ENCODE measurements at places on chromosomes 7 and 10.

DNA sequence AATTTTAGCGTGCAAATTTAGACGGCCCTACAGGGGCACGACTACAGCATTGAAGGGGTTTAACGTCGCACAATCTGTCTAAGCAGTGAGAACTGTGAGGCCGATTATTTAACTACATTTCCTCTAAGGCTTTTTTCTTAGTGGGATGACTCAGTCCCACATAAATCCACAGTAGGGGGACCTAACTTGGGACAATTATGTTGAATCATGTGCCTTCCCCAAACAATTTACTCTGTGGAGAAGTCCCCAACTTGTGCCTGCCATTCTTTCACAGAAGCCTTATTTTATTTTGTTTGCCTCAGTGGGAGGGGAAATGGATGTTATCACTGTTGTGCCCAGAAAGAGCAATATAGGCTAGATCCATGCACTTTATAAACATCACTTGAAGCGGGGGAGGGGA lies 80.3 kb upstream of the CDCA7L start:
- DNase-seq, result no peak

GRCh38 chr7:116164552-116165306 lies 45.6 kb upstream of the TES start:
- DNase-seq, result no peak

DNA sequence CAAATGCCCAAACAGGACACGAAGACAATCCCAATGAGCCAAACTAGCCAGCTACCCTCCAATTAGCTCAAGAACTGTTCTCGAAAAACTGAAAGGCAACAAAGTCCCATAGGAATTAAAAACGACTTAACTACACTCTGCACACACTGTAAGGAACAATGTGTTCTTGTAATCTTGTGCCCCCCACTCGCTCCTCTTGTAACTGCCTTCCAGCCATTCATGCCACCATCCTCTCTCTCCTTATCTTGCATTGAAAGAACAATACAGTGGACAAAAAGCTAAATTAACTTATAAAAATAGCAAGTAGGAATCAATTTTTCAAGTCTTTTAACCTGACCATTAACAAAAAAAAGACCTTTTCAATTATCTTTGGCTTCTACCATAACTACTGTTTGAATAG lies 2.9 kb downstream of the CYTH3 start:
- no peak for DNase-seq

DNA sequence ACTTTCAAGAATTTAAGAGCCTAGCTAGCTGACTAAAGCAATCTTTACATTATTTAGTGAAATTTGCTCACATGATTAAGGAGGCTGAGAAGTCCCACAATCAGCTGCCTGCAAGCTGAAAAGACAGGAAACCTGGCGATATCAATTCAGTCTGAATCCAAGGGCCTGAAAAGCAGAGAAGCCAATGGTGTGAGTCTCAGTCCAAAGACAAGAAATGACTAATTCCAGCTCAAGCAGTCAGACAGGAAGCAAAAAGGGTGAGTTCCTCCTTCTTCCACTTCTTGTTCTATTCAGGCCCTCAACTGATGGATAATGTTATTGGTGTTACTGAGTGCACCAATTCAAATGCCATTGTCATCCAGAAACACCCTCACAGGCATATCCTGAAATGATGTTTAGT lies 1231.6 kb upstream of the CELF2 start:
- no peak for DNase-seq

GRCh38 chr10:80530251-80530650 lies 7.5 kb upstream of the SH2D4B start:
- DNase-seq, result no peak

- DNase-seq, result no peak
Measured at GRCh38 chr10:11279314-11279713, 261.6 kb downstream of the CELF2 start.

DNA sequence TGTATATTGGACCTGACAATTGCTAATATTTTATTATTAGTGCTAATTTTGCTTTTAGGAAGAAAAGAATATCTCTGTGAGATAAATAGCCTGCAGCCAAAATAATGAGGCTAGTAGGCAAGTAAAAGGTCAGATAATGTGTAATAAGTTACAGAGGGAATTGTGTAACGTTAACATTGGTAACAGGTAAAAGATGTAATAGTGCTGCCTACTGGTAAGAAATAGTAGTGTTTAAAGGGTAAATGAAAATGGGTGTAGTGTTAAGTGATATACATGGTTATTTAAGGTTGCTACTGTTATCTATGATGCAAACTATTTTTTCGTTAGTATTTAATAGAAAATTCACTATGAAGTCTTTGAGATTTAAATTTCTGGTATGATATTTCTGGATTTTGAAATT lies 9.2 kb upstream of the FOXP2 start:
- no peak for DNase-seq

DNA sequence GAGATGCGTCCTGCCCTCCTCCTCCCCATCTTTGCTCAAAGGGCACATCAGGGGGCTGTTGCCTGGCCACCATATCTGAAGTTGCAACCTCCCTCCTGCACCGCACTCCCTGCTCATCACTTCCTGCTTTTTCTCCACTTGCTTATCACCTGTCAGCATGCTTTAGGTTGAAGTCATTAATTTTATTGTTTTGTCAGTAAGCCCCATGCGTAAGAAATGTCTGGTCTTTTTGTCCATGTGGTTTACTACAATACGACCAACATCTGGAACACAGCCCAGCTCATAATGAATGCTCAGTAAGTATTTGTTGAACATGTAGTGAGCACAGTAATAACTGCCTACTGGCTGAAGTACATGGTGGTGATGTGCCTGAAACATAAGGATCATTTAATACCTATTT lies 71.6 kb upstream of the GJD4 start:
- DNase-seq, result no peak

GRCh38 chr10:126843299-126843934 lies 61.8 kb upstream of the DOCK1 start:
- DNase-seq, result no peak

- DNase-seq, result no peak
Measured at GRCh38 chr10:124484661-124485060, 23.0 kb downstream of the LHPP start.

DNA sequence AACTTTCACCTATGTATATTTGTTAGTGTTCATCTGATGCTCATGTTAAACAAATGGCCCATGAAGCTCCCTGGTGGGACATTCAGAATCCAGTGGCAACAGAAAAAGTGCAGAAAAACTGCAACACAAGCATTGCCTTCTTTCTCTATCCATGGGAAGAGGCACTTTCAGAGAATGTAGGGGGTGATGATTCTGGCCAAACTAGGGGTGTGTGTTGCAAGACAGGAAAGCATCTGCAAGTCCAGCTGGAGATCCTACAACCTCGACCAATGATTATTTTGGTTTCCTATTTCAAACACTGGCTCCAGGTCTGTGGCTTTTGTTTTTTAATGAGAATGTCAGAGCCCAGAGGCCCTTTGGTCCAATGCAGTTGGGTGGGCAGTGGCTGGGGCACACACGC lies 198.7 kb downstream of the CXCL12 start:
- DNase-seq, result no peak

- DNase-seq, result no peak
Measured at GRCh38 chr7:139620676-139621344, 97.3 kb downstream of the CLEC2L start.

GRCh38 chr7:26265065-26265464 lies 26.6 kb upstream of the SNX10 start:
- DNase-seq, result no peak

GRCh38 chr7:149450821-149451220 lies 10.0 kb downstream of the ZNF777 start:
- DNase-seq, result no peak

- DNase-seq, result no peak
Measured at GRCh38 chr7:45176091-45176490, 18.5 kb downstream of the RAMP3 start.

DNA sequence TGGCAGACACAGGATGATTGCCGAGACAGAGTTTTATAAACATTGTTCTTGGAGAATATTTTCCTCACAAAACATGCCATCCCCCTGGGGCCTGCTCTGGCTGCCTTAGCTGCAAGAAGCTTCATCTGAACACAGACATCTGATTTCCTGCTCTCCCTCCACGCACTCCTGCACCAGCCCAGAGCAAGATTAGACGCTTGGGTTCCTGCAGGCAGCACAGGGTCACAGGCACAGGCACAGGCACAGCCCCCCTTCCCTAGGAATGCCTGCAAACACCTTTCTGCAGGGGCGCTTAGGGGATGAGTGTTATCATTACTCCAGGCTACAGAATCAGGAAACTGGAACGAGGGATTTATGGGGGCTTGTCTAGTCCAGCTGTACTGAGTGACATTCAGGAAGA lies 450.3 kb downstream of the GRID1 start:
- no peak for DNase-seq

DNA sequence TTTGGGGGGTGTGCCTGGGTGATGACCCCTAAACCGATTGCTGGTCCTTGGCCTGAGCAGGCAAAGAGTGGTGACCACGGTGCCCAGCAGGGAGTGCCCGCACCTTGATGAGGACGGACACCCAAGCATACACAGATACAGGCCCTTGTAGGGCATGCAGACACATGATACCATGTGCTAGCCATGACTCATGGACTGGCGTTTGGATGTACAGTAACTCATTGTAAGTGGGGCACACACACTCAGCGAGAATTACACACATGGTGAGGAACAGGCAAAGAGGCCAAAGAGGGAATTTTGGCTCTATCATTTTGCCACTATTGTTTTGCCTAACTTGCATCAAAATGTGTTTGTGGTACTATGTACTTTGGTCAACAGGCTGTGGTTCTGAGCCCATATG lies 24.1 kb downstream of the KAZALD1 start:
- no peak for DNase-seq

DNA sequence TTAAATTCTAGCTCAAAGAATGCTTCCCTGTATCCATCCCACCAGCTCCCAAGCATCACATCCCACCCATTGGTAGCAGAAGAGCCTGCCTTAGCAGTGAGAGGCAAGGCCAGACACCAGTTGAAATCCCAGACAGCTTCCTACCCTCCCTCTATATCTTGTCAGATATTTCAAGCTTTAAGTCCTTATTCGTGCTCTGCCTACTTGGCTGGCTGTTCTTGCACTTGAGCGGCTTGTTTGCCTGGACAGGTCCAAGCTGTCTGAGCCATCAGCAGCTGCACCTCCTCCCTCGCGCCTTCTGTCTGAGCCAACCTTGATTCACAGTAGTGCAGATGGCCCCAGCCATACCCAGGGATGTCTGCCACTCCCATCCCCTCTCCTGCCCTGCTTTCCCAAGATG lies 16.4 kb downstream of the LRRC4 start:
- DNase-seq, result no peak

- no peak for DNase-seq
Measured at GRCh38 chr7:151595702-151596350, 76.1 kb upstream of the RHEB start.

DNA sequence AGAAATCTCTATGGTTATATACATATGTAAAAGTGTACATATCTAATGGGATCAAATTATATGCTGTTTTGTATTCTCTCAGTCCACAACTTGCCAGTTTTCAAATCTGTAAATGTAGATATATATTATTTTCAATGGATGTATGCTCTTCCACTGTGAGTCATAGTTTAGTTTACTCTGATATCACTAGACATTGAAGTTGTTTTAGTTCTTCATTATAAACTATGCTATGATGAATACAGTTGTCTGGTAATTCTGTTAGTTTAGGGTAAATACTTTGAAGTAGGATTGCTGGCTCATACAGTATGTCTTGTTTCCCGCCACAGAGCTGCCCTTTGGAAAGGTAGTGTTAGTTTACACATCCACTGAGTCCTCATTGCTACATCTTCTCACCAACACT lies 25.2 kb downstream of the SDK1 start:
- no peak for DNase-seq

DNA sequence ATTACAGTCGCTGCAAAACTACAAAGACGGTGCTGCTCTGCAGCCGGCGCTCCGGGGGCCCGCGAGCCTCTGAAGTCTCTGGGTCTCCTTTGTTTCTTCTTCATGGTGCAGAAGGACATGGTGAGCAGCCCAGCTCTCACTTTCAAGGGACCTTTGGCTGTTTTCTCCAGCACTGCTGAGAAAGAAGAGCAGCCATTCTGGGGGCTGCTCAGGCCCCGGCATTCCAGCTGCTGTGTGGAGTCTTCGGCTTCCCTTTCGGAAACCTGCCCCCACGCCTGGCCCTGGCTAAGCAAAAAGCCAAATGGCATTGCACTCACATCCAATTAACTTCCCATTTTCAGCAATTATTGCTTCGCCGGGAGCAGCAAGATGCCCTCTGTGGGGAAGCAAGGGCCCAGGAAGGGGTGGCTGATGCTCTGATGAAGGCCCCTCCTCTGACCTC lies 555.7 kb downstream of the PTPRN2 start:
- DNase-seq, result no peak

DNA sequence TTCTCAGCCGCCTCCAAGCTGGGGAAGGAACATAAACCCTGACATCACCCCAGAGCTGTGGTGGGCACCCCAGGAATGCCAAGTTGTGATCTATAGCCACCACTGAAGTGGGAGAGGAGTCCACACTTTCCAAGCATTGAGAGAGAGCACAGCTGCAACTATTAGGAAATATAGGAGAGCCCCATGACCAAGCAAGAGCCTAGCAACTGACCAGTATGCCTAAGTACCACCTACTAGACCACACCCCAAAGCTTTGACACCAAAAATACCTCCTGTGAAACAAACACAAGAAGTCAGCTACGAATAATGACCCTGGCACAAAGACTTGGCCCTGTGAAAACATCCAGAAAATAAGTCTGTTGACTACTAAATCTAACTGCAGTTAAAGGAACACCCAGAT lies 804.1 kb upstream of the IGFBP3 start:
- DNase-seq, result no peak

DNA sequence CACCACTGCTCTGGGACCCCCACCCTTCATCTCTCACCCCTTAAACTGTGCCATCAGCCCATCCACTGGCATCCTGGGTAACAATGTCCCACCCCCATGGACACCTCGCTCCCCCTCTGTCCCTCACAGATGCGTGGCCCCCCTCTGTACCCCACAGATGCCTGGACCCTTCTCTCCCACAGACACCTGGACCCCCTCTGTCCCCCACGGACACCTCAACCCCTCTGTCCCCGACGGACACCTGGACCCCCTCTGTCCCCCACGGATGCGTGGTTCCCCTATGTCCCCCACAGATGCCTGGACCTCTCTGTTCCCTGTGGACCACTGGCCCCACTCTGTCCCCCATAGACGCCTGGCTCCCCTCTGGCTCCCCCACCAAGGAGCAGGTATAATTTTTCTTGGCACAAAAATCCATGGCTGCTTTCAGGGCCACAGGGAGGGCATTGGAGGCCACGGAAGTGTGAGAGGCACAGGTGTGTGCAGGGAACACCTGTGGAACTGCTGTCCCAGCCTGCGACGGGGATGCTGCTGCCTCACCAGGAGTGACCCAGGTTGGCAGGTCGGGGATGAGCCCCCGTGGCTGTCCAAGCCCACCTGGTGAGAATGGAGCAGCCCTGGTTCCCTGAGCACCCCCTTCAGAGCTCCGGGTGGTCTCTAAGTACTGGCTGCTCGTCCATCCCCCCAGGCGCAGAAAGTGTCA lies 193.5 kb downstream of the PTPRN2 start:
- DNase-seq, result no peak

- DNase-seq, result no peak
Measured at GRCh38 chr10:58041901-58042300, 225.8 kb downstream of the IPMK start.

GRCh38 chr7:104652434-104652833 lies 324.0 kb downstream of the LHFPL3 start:
- no peak for DNase-seq

- DNase-seq, result no peak
Measured at GRCh38 chr7:25083201-25083600, 41.9 kb downstream of the CYCS start.

- DNase-seq, result no peak
Measured at GRCh38 chr10:84415539-84416244, 87.3 kb downstream of the CCSER2 start.
